ENCODE measurements at places on chromosomes 12 and 14.

GRCh38 chr12:85833579-85833978, 2.6 kb downstream of the RASSF9 start:
- no peak for DNase-seq

- DNase-seq, result no peak
These were observed 9.3 kb downstream of the TESPA1 start for GRCh38 chr12:54975272-54975671.

- DNase-seq, result no peak
These were observed 123.0 kb downstream of the CPNE8 start for GRCh38 chr12:38782359-38782758.

DNA sequence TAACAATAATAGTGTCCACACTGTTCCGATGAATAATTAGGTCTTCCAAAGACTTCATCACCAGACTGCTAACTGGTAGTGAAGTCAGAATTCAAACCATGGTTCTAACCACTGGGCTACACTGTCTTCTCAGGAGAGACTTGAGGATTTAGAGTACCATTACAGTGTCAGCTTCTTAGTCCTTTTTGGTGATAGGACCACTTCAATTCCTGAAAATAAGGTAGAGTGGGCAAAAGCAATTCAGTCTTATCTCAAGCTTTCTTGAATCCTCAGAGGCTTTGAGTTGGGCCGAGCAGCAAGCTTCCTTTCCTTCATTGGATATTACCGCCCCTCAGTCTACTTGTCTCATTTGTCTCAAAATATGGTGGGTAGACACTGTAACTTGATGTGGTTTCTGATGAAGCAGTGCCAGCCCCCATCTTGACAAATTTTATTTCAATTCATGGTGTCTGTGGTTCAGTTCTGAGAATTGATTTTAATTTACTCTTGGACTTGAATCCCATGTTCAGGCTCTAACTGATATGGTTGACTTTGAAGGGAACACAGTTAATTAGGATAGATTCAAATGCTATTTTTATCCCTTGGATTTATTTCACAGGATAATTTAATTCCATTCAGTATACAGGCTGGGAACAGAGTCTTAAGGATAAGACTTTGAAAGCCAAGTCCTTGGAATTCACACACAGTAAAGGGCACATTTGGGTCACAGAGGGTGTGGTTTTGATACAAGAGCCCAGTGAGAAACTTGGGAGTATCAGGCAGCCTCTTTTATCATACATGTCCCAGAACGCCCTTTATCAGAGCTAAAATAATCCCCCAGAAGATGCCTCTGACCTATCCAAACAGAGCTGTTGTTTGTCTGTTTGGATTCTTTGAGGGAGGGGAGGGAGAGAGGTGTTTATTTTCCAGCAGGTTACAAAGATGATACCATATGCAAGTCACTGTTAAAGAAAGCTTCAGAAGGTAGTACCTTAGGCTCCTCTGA, 167.3 kb downstream of the PRKCH start:
- no peak for DNase-seq

DNA sequence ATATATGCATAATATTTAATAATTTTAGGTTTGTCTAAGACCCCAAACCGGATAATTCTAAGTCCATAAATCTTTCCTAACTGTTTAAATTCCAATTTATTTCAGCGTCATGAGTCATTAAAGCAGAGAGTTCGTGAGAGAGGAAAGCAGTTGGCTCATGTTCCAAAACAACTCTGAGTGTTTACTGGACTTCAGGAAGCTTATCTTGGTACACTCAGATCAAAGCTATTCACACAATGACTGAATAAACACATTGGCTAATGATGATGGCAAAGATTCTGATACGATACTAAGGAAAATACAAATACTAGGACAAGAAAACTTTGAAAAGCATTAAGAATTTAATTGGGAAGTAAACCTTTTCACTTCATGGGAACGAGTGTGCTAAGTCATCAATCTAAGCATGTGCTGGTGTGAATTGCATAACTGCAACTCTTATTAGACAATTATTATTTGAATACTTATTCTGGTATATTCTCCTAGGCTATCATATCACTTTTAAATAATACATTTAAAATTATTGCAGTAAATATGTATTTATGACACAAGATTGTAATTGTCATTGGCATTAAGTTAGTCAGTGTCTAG, 34.8 kb upstream of the CLEC14A start:
- DNase-seq, result no peak

- DNase-seq, result no peak
These were observed 12.8 kb upstream of the WSCD2 start for GRCh38 chr12:108116254-108116653.

DNA sequence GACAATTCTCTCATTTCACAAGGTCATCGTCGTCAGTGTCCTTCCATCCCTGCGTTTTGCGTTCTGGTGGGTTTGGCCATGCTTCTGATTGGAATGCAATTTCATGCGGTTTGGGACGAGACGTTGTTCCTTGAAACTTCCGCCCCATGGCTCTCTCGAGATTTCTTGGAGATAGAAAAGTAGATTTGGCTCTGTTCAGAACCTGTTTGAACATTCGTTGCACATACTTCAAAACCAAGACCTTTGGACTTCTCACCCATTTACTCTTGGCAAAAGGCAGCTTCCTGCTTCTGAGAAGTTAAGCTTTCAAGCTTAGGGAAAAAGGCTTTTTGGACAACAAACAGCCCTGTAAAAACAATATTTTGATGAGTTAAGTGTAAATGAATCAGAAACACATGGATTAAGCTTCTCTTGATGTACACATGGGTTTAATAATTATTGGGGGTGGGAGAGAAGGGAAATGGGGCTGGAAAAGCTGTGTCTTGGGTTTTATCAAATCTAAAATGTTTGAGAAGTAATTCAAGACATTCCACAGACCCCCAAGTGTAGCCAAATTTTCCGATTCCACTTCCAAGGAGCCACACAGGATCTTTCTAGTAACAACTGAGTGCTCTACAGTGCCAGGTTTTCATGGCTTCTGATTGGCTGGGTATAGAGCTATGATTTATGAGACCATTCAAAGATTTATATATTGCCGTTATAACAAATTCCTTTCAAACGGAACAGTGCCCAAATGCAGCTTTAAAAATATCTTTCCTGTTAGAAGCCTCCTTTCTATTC, 467.2 kb downstream of the MED13L start:
- no peak for DNase-seq

DNA sequence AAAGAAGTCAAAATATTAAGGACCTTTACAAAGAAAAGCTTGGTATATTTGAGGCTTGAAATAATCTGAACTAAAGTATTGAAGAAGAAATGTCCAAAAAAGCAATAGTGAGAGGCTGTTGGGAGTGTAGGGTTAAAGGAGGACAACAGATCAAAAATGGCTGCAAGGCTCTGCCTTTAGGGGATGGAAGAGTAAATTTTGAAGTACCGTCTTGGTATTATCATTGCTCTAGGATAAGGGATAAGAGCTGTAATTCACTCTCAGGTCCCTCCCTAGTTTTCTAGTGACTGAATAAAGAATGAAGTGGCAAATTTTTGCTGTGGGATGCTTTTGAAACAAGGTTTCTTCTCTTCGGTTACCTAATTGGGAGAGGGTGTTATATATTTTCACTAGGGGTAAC, 38.7 kb downstream of the LEMD3 start:
- DNase-seq, result no peak

Data from activated T-helper 1 cell treated with anti-CD3 and anti-CD28 coated beads, Interleukin-12 subunit alpha, Interleukin-12 subunit beta, Interleukin-2, Interleukin-4 antibody, amounts not matched to agents 30 ng/mL and 10 ng/mL and 1 ng/mL, durations not matched to agents 14 hours and 24 hours and 36 hours (primary cell).